ENCODE measurements at places on chromosomes 11 and 22. TPM values are rescaled to one million over a fixed set of nuclear protein-coding genes. Genes with fewer than 3 reads are reported as not detected.
A peak's percentile ranks its signal among the peaks of the same experiment; 100 is the strongest.

- DNase-seq: no peak
Observed at GRCh38 chr22:50141891-50142363, 28.6 kb upstream of the PANX2 start.

FGF4 gene
- polyA plus RNA-seq: not detected

CABP4 gene
- polyA plus RNA-seq: 0.89 TPM

GSTT2B gene
- 5.6 TPM for polyA plus RNA-seq

APOBEC3B gene
- 0.18 TPM for polyA plus RNA-seq

DNA sequence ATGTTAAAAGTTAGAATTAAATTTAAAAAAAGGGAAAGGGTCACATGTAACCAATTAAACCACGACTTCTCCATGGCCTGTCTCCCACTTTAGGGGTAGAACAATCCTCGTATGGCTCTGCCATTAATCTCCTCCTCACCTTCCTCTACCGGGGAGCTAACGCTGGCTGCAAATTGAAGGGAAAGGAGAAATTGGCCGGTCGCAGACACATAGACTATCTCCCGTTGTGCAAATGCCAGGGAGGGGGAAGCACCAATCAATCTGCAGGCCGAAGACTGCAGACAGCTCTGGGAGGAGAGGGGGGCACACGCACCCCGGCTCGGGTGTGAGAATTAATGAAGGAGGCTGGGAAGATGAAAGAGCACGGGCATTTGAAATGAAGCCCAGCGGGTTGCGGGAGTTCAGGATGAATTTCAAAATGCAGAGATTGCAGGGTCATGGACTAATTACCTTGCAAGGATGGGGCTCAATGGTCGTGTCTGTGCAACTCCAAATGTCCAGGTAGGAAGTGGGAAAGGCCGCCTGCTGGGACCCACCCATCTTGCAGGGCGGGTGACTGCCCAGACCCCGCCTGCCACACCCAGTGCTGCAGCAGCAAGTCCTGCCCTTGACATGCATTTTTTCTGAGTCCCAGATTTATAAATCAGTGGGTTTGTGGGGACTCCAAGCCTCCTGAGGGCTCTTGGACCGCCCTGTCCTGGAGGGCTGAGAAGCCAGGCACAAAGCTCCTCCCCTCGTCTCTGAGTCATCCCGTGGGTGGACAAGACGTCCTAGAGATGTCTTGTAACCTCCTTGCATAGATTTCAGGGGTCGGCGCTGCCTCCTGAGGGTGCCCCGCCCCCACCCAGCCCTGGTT, 534.2 kb downstream of the TBC1D22A start:
- no peak for DNase-seq

DNA sequence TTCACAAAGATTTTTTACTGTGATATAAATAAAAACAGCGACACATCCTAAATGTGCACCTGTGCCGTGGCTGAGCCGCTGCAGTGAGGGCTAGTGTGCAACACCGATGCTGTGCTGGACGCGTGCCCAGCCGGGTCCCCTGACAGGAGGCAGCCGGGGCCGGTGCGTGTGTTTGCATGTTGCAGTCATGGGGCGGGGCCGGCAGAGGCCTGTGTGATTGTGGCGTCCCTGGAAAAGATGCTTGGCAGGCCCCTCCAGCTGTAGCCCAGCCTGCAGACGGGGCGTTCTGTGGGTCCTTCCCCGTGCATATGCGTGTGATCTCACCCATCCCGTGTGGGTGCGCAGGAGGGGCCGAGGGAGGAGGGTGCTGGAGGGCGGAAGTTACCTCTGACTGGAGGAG, 30.6 kb downstream of the MUC6 start:
- peak; percentile 48 for DNase-seq

P4HA3 gene
- 0.03 TPM for polyA plus RNA-seq
